Esophagus squamous epithelium (tissue), 5 donors: ENCODE measurements at places on chromosomes 3 and 15.

DNA sequence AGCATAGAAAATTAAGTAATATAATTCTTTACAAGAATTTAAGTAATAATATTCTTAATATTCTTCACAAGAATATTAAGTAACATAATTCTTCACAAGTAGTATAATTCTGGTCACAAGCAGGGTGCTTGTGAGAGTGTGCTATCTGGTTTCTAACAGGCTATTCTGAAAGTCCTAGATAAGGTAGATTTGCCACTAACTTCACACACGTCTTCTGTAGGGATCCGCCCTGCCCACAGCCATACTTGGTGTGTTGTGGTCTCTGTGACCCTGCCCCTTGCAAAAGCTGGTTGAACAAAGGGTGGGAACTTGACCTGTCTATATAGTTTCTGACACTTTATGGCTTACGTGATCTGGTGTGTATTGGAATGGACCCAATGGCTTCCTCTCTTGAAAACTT, 253.4 kb upstream of the MDFIC2 start:
- no peak for DNase-seq

DNA sequence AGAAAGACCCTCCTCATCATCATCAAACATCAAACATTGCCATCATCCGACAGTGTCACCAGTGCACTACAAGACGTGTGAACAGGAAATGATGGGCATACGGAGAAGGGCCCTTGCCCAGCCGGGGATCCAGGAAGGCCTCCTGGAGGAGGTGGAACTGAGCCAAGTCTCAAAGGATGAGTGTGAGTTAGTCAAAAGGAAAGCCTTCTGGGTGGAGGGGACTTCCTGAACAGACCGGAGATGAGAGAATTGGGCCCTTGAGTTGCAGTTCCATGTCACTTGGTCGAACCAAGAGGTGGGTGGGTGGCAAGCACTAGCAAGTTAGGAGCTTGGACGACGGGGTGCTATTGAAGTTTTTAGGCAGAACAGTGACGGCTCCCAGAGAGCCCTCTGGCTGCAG, 8.5 kb downstream of the SEMA4B start:
- no peak for DNase-seq

DNA sequence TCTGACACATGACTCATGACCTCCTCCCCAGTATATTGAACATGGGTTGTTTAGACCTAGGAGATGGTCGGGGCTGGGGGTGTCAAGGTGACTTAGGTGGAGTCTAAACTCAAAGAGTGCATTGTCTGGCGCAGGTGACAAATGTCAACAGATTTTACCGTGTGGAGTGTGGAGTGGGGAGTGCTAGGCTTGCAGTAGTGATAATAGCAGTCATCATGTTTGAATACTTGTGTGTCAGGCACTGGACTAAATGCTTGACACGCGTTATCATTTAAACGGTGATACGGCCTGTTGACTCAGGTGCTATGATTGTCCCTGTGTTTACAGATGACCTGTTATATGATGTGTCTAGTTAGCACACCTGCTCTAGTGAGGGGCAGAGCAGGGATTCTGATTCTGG, 30.8 kb downstream of the MUC20 start:
- no peak for DNase-seq

DNA sequence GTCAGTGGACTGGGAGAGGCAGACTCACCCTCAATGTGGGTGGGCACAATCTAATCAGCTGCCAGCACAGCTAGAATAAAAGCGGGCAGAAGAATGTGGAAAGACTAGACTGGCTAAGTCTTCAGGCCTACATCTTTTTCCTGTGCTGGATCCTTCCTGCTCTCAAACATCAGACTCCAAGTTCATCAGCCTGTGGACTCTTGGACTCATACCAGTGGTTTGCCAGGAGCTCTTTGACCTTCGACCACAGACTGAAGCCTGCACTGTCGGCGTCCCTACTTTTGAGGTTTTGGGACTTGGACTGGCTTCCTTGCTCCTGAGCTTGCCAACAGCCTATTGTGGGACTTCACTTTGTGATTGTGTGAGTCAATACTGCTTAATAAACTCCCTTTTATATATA, 68.0 kb downstream of the CNTN3 start:
- DNase-seq: no peak

- no peak for DNase-seq
Observed at GRCh38 chr15:32919749-32920414, 202.1 kb downstream of the GREM1 start.

DNA sequence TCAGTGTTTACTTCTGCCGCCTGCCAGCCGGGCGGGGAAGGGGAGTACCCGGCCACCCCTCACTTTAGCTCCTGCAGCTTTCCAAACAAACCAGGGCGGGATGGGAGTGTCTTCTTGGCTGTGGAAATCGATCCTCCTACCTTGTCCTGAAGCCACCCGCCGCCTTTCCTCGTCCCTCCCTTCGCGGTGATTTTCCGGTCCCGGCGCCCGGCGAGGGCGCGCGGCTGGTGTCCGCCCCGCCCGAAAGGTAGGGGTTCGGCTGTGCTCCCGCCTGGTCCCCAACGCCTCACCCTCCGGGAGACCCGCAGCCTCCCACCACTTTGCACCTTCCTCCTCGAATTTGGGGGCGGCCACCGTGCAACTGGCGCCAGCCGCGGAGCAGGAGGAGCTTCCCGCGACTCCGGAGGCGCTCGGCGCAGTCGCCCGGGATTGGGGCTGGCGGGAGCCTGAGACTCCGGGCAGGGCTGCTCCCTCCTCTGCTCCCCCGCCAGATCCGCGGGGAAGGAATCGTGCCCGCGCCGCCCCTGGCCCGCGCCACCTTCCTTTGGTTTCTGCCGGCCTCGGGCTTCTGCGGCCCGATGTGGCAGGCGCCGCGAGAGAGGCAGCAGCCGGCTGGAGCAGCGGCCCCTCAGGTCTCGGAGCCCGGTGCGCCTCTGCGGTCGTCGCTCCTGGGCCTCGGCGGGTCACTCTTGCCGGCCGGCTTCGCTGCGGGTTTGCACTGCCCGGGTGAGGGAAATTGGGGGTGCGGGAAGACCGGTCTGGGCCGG, 30.7 kb upstream of the ST3GAL6 start:
- DNase-seq: no peak

DNA sequence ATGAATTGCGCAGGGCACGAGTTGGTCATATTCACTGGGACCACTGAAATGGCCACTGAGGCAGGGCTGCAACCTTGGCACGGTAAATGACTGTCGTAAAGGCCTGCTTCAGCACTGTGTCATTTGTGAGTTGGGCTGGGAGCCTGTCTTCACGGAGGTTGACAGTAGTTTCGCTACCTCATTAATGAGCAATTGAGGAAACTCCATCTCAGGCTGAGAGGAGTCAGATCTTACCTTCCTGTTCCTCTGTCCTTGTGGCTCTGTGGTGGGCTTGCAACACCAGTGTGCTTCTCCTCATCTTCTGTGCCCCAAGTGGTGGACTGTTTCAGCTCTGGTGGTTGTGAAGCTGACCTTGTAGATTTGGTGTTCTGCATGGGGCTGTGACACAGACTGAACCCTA, 80.1 kb upstream of the EIF1B start:
- DNase-seq: no peak

DNA sequence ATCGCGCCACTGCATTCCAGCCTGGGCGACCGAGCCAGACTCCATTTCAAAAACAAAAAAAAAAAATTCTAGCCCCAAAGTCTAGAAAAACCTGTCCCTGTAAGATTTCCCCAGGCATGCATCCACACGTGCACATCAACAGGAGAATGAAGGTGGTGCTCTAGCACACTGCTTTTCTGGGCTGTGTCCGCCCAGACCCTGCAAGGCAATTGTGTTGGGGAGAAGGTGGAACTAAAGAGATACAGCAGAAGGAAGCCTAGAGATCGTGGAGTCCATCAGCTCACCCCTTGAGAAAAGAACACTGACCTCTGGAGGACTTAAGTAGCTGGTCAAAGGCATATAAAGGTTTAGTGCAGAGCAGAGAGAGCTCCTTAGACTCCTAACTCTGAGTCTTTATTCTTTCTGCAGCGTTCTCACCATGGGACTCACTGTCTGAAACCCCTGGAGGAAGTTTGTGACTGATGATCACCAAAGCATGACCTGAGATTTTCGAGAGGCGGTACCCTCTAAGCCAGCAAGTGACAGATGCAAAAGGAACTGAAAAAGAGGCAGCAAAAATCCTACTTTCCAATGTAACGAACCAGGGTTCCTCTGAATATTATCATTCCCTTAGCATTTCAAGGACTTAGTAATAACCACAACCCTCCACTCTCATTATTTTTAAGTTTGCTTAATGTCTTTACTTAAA, 179.8 kb downstream of the MEX3B start:
- no peak for DNase-seq

DNA sequence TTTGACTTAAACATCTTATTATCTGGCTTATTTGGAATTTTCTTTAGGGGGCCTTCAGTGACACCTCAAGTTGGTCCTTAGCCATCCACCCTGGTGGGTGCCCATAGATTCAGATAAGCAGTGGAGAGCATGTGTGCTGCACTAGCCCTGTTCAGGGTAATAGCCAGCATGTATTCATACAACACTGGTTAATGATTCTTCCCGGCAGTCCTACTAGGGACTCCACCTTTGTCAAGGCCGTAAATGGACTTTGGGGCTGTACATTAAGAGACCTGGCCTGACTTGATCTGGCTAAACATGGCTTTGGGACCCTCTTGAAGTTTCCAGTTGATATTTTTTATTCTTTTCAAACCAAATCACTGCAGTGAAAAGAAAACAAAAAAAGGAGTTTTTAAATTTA, 125.8 kb downstream of the PTPRG start:
- no peak for DNase-seq

GRCh38 chr15:96348112-96349027, 17.9 kb downstream of the NR2F2 start:
- DNase-seq: no peak

DNA sequence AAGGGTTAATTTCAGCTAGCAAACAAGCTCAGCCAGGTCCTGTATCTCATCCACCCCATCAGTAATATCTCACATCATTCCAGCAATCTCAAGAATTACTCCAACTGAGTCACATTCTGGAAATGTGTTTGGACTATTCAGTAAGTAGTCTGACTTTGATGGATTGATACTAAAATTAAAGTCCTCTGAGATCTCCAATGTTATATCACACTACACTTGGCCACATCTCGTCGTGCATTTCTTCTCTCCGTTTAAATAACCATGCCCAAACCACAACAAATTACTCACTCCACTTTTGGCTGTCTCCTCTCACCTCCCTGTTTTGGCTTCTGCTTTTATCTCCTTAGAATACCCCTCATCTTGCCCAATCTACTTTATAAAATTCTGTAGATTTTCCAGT, 292.2 kb downstream of the PYDC2 start:
- no peak for DNase-seq

DNA sequence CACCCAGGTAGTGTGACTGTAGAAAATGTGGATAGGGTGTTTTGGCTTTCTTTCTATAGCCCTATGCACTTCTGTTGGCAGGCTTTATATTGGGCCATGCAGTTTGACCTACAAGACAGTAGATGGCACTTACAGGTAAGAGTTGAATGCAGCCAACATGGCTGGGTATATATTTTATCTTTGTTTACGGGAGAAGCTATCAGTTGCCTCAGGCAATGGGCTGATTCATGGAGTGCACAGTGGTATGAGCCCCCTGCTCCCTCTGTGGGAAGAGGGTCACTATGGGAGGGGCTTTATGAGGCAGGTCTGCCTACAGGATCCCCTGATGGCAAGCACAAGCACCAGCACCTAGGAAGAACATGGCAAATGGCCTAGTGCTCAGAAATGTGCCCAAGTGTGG, 301.2 kb upstream of the CDIN1 start:
- DNase-seq: no peak

DNA sequence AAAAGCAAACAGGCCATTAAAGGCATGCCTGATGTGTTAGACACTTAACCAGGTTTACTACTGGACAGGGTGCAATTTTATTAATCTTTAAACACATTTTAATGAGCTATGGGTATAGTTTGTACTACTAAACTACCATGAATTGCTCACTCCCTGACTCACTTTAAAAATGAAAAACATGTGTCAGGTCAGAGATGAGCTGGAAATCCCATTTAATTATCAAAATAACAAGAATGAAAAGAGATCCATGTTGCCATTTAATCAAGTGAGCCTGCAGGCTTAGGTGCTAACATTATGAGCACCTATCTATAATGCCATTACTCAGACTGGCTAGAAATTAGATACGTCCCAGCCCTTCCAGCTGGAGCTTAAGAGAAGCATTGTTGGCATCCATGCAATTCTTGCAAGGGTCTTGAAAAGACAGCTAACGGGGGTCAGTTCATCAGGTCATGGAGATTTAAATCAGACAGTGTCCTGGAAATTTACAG, 224.4 kb downstream of the THRB start:
- DNase-seq: no peak

GRCh38 chr3:126927846-126928245, 55.1 kb upstream of the PLXNA1 start:
- no peak for DNase-seq

DNA sequence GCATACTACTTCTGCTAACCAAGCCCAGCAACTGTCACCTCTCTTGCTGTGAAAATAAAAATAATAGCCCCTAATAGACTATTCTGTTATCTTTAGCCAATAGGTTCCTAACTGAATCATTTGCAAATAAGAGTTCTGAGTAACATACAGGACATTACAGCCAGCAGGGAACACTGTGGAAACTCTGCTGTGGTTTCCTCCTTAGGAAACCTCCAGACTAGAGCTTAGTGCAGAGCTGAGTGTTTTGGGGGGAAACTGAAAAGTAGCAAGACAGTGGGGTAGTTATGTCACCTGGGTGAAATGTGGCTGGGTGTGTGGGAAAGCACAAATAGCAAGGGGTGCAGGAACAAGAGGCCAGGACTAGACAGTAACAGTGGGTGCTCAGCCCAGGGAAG, 32.4 kb downstream of the DZIP1L start:
- DNase-seq: no peak

- DNase-seq: no peak
Observed at GRCh38 chr3:66537735-66538134, 36.9 kb upstream of the LRIG1 start.

DNA sequence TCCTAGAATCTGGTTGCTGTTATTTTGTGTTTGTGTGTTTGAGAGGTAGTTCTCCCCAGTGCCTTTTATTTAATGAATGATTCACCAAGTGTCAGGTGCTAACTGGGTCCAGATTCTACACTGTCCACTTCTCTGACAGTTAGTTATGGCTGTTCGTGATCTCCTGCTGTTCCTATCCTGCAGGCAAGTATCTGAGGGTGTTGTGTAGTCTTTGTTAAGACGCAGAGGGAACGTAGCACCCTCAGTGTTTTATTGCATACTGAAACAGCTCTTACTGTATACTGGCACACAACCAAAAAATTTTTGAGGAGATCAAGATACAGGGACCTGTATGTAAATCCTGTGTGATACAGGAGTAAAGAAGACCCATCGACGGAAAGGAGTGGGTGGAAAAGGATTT, 1271.3 kb downstream of the ROBO1 start:
- no peak for DNase-seq

GRCh38 chr15:94692710-94693109, 461.3 kb downstream of the MCTP2 start:
- DNase-seq: no peak

DNA sequence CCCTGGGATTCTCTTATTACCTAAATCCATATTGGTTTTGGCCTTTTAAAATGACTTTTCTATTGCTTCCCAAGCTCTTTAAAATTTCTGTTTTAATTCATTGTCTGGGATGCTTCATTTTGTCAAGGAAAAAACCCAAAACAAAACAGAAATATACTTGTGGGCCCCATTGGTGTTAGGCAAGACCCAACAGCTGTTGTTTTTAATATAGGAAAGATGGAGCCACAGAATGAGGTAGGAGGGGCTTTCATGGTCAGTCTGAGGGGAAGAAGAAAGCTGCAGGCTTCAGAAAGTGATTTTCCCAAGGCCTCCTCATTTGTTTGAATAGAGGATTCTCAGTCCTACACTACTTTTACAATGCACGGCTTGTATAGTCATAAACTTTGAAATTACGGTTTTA, 180.5 kb downstream of the MCTP2 start:
- DNase-seq: no peak
